ENCODE measurements at places on chromosomes 1 and 21. TPM values are rescaled to one million over a fixed set of nuclear protein-coding genes. Genes with fewer than 3 reads are reported as not detected.

GRCh38 chr1:2375246-2375922 is 16.0 kb downstream of the MORN1 start:
- H3K4me3 ChIP-seq = no peak overlapping the region
- H3K27ac ChIP-seq = no peak overlapping the region
- no peaks in the 10 kb centered on the region for H3K36me3 ChIP-seq
- no peak for DNase-seq

DNA sequence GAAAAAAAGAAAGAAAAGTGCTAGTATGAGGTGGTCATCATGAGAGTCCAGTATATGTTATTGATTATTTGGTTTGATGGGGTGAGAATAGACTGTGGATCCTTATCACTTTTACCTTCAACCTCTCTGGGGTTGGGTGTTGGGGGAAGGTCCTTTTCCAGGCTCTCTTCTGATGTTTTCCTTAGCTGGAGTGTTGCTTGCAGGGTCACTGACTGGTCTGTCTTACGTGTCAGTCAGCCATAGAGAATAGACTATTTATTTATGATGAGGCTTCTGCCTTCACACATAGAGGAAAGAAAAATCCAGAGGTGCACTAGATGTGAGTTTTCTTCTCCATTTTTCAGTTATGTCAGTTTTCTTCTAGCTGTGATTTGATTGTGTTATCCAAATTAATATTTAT is 36.5 kb downstream of the MAP3K21 start:
- H3K27me3 ChIP-seq = no peaks in the 10 kb centered on the region
- DNase-seq = no peak
- no peaks in the 10 kb centered on the region for H3K36me3 ChIP-seq

The PTPRC gene
- not detected for total RNA-seq

GRCh38 chr1:169106921-169107602 is 572 bp downstream of the ATP1B1 start:
- H3K4me1 ChIP-seq = peaks cover 20% of the 10 kb centered on the region
- peak overlapping the region; percentile 77 for H3K4me3 ChIP-seq
- no peaks in the 10 kb centered on the region for H3K27me3 ChIP-seq

The OR2T11 gene
- not detected for total RNA-seq

The MRAP gene
- total RNA-seq = not detected

GRCh38 chr21:26834181-26834905 is 10.9 kb downstream of the ADAMTS1 start:
- no peaks in the 10 kb centered on the region for H3K4me1 ChIP-seq
- no peaks in the 10 kb centered on the region for H3K27me3 ChIP-seq
- H3K27ac ChIP-seq = no peak overlapping the region
- H3K36me3 ChIP-seq = peaks cover 14% of the 10 kb centered on the region
- H3K4me3 ChIP-seq = no peak overlapping the region
- DNase-seq = no peak

DNA sequence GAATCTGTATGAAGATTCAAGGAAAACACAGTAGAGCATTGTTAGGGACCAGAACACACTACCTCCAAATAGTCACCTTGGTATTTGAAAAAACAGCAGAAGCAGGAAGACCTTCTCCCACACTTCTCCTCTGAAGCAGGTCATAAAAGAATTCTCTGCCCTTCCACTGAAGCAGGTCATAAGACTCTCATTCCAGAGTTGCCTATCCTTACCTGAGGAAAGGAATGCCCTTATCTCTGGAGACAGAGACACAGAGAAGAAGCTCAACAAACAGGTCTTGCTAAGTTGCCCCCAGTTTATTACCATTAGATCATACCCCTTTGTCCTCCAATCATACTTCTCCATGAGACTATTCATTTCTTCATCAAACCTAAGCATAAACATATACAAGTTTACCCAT is 225.8 kb upstream of the TNR start:
- no peaks in the 10 kb centered on the region for H3K27me3 ChIP-seq
- no peaks in the 10 kb centered on the region for H3K4me1 ChIP-seq
- no peak for DNase-seq

The CLCA2 gene
- total RNA-seq = not detected

GRCh38 chr1:19616489-19616888 is 27.6 kb upstream of the NBL1 start:
- H3K36me3 ChIP-seq = no peaks in the 10 kb centered on the region
- H3K4me1 ChIP-seq = no peaks in the 10 kb centered on the region
- DNase-seq = no peak
- no peak overlapping the region for H3K4me3 ChIP-seq

- H3K4me3 ChIP-seq = no peak overlapping the region
- no peak for DNase-seq
- H3K27me3 ChIP-seq = no peaks in the 10 kb centered on the region
Measured at GRCh38 chr21:34722684-34723300, 54.0 kb downstream of the CLIC6 start.

The KRTAP21-2 gene
- not detected for total RNA-seq

GRCh38 chr21:43899307-43900077 is 34.5 kb downstream of the AGPAT3 start:
- H3K27ac ChIP-seq = no peak overlapping the region
- no peak overlapping the region for H3K4me3 ChIP-seq
- H3K4me1 ChIP-seq = no peaks in the 10 kb centered on the region
- no peak for DNase-seq
- no peaks in the 10 kb centered on the region for H3K36me3 ChIP-seq

DNA sequence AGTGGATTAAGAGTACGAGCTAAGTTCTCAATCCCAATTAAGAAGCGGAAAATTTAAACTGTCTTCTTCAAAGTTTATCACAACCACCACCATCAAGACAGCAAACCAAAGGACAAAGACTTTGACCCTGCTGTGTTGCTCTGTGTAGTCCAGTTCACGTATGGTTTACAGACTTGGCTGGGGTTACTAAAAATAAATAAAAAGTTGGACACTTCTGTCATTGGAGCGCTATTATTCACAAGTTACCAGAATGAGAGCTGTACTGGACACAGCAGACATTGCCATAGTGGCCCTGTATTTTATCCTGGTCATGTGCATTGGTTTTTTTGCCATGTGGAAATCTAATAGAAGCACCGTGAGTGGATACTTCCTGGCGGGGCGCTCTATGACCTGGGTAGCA is 21.6 kb downstream of the MRPS6 start:
- no peak overlapping the region for H3K27ac ChIP-seq
- no peak overlapping the region for H3K4me3 ChIP-seq
- peaks cover 20% of the 10 kb centered on the region for H3K36me3 ChIP-seq

The GPX7 gene
- total RNA-seq = 13.0 TPM

DNA sequence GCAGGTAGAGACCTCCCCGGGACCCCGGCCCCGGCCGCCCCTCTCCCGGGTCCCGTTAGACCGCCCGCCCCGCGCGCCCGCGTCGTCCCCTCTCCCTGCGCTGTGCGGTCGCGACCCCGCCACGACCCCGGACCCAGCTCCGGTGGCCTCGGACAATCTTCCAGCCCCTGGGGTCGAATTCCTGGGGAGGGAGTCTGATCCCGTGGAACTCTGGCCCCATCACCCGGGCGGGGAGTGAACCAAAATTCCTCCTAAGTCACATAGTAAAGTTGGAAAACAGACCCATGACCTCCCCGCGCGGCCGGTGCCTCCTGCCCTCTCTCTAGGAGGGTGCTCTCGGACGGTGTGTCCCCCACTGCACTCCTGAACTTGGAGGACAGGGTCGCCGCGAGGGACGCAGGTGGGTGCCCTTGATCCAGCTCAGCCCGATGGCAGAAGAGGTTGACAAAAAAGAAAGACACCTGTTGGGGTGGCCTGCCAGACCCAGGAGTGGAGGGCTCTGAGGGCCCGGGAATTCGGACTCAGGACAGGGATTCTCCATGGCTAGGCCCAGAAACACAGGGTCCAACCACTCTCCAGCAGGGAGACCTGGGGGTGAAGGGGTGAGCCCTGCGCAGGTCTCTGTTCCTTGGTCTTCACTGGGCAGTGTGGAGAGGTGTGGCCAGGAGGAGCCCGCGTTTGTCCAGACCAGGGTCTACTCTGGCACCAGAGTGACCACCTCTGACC is 451 bp downstream of the ADAMTSL4 start:
- no peaks in the 10 kb centered on the region for H3K27me3 ChIP-seq
- H3K36me3 ChIP-seq = no peaks in the 10 kb centered on the region
- peak overlapping the region; percentile 26 for H3K4me3 ChIP-seq
- no peak for DNase-seq
- no peak overlapping the region for H3K27ac ChIP-seq
- H3K4me1 ChIP-seq = peaks cover 17% of the 10 kb centered on the region

DNA sequence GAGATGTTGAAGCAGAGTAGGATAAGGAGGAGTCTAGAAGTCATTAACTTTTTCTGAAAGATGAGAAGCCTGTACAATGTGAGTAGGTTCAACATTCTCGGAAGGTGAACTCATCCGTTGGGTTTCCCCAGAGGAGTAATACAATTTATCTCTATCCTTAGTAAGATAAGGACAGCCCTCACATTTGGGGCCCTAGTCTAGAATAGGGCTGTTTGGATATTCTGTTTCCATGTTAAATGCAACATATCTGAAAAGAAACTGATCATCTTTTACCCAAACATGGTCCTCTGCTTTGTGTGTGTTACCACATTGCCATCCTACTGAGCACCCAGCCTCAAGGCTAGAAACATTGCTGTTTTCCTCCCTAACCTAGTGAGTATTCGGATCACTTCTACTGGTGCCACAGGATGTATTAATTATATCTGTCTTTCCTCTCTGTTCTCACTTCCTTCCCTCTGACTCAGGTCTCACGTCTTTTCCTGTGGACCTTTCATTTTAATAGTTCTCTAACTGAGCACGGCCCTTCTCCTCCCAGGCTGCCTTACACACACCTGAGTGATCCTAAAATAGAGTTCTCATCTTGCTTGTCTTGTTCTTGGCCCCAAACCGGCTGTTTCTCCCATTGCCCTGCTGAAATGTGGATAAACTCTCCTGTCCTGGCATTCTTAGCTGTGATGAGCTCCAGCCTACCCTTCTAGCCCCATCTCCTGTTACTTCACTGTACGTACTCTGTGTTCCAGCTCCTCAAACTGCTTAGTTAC is 91.7 kb downstream of the CDC14A start:
- H3K4me1 ChIP-seq = peaks cover 3% of the 10 kb centered on the region
- DNase-seq = no peak
- H3K27ac ChIP-seq = no peak overlapping the region
- no peaks in the 10 kb centered on the region for H3K27me3 ChIP-seq
- no peak overlapping the region for H3K4me3 ChIP-seq

The TTC3 gene
- 36.2 TPM for total RNA-seq

DNA sequence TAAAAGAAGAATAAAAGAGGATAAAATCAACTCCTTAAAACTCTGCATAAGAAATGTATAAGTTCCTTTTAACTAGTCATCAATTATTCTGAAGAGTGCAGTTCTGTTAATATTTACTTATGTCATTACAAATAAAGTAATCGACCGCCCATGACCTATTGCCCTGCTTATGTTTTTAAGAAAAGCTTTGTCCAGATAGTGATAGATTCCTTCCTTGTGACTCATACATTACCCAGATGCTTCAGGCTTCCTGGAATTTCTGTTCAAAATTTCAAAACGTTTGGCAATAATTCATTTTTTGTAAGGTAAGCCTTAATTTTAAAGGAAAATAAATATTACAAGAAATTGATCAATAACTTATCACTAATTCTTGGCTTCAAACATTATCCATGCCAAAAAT is 918.2 kb upstream of the ADGRL2 start:
- DNase-seq = no peak
- H3K4me3 ChIP-seq = no peak overlapping the region
- H3K27me3 ChIP-seq = no peaks in the 10 kb centered on the region

DNA sequence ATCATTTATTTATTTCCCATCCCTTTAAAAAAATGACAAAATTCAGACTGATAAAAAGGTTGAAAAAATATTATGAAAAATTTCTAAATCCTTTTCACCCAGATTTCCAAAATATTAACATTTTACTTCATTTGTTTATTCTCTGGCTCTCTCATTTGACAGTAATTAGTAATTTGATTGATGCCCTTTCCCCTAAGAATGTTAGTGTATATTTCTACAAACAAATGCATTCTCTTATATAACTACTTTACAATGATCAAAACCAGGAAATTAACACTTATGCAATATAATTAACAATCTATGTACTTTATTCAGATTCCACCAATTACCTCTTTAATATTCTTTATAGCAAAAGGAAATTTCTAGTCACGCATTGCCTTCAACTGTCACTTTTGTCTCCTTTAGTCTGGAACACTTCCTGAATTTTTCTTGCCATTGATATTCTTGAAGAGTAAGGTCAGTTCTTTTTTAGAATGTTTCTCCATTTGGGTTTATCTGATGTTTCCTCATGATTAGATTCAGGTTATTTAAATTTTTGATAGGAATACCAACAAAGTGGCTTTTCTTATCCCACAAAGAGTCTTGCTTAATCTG is 3.9 kb downstream of the CD53 start:
- no peaks in the 10 kb centered on the region for H3K27me3 ChIP-seq
- H3K27ac ChIP-seq = no peak overlapping the region
- no peaks in the 10 kb centered on the region for H3K36me3 ChIP-seq

GRCh38 chr1:53069663-53070327 is 7.8 kb downstream of the PODN start:
- DNase-seq = no peak
- H3K4me1 ChIP-seq = no peaks in the 10 kb centered on the region
- H3K36me3 ChIP-seq = no peaks in the 10 kb centered on the region
- no peak overlapping the region for H3K27ac ChIP-seq
- no peaks in the 10 kb centered on the region for H3K27me3 ChIP-seq

- DNase-seq = no peak
- H3K4me3 ChIP-seq = no peak overlapping the region
- H3K27me3 ChIP-seq = no peaks in the 10 kb centered on the region
- no peaks in the 10 kb centered on the region for H3K4me1 ChIP-seq
Measured at GRCh38 chr1:75035536-75035935, 98.7 kb upstream of the LHX8 start.

DNA sequence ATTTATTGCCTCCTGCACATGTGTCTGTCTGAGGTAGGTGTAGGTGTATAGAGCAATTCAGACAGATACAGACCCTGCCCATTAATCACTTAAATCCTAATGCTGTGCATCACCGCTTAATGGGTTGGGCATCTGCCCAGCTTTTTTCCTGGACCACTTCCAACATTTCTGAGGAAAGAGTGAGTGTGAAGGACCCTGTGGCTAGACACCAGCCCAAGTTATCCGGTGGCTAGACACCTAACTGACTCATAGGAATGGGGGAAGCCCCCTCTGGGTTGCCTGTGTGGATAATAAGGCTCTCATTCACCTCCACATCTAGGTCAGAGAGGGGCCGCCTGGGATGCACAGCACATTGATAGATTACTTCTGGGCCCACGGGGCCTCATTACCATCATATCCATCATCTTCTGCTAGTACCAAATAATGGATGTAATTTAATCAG is 121.1 kb upstream of the RAVER2 start:
- H3K4me1 ChIP-seq = no peaks in the 10 kb centered on the region
- no peak for DNase-seq
- H3K4me3 ChIP-seq = no peak overlapping the region
- H3K27ac ChIP-seq = no peak overlapping the region
- H3K27me3 ChIP-seq = no peaks in the 10 kb centered on the region
- no peaks in the 10 kb centered on the region for H3K36me3 ChIP-seq

Data from H1 (cell line).